ENCODE measurements at places on chromosomes 5 and 9.

DNA sequence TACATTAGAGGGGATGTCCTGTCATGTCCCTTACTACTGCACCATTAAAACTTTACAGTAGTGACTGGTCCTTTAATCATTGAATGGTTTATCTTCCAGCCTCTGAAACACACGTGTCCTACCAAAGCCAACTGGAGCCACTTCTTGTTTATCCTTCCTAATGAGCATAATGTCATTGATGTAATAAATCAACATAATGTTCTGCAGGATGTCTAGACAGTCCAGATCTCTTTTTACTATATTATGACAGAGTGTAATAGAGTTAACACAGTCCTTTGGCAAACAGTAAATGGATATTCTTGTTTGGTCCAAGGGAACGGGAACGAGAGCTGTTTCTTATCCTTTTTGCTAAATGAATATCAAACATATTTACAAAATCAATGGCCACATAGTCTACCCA, 88.1 kb upstream of the PTPRD start:
- no peak for DNase-seq

DNA sequence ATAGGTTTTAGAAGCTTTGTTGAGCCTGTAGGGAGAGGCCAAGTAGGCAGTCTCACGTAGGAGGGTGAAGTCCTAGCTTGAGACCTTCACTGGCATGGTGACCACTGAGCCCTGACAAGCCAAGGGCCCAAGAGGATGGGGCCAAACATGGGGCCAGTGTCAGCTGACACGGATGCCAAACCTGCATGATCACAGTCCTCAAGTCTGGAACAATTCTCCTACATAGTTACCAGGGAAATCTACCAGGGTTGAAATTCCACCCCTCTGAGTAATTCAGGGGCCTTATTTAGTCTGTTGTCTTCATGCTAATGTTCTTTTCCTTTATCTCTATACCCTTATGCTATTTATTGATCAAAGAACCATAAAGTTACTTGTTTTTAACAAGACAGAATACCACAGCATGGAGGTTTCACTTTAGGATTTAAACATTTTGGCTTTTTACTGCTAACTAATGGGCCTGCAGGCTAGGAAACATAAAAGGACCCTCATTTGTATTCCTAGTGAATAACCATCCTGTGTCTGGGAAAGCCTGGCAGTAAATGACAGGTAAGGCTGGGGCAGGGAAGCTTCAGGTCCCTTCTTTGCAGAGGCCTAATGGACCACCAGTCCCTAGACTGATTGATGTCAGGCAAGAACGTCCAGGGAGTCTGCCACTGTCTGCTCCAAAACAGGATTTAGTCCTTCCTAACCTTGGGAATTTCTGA, 140.8 kb downstream of the FGF1 start:
- no peak for DNase-seq

DNA sequence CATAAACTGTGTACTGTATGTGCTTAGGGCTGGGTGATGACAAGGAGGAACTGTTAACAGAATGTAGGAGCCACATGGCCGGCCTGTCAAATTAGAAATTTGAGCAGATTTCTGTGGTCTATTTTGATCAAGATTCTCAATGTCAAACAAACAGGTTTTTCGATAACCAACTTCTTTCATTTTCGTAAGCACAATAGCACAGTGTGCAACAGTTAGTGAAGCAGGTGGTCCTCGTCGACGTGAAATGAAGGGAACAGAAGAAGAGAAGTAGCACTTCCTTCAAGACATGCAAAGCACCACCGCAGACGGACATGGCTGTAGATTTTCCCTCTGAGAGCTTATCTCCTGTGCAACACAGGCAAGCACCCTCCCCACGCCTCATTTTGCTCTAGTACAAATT, 252.1 kb downstream of the CRB2 start:
- no peak for DNase-seq

GRCh38 chr5:181181650-181182565, 23.1 kb downstream of the TRIM7 start:
- peak; percentile 69 for DNase-seq
